Amniotic stem cell (primary cell): ENCODE measurements at places on chromosomes 7 and 10.

DNA sequence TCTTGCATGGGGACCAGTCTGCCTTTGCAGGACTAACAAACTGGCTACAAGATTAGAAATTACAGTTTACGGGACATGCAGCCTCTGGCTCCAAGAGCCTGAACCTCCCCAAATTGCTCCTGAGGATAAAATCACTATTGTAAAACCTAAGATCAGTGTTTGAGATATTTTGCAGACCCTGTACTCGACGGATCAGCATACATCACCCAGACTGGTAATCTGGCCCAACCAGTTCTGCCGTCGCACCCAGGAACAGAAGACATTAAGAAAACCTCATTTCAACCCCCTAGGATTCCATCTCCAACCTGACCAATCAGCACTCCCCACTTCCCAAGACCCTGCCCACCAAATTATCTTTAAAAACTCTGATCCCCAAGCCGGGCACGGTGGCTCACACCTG is 27.1 kb upstream of the DNMBP start:
- DNase-seq = no peak

DNA sequence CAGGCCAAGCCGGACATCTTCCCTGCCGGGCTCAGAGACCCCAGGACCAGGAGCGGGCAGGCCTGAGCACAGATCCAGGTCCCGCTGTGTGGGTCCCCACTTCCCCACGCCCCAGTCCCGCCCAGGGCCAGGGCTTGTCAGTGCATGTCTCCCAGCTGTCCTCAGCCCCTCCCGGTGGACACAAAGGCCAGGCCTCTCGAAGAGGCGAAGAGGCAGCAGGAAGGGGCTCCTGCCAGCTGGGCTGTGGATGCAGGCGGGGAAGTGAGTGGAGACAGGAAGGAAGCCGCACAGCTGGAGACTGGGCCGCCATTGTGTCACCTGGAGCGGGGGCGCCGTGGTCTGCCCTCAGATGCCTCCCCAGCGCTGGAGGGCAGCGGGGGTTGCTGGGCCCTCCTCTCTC is 4.8 kb downstream of the GRIFIN start:
- DNase-seq = no peak

GRCh38 chr10:106304056-106304455 is 860.5 kb downstream of the SORCS1 start:
- DNase-seq = no peak

DNA sequence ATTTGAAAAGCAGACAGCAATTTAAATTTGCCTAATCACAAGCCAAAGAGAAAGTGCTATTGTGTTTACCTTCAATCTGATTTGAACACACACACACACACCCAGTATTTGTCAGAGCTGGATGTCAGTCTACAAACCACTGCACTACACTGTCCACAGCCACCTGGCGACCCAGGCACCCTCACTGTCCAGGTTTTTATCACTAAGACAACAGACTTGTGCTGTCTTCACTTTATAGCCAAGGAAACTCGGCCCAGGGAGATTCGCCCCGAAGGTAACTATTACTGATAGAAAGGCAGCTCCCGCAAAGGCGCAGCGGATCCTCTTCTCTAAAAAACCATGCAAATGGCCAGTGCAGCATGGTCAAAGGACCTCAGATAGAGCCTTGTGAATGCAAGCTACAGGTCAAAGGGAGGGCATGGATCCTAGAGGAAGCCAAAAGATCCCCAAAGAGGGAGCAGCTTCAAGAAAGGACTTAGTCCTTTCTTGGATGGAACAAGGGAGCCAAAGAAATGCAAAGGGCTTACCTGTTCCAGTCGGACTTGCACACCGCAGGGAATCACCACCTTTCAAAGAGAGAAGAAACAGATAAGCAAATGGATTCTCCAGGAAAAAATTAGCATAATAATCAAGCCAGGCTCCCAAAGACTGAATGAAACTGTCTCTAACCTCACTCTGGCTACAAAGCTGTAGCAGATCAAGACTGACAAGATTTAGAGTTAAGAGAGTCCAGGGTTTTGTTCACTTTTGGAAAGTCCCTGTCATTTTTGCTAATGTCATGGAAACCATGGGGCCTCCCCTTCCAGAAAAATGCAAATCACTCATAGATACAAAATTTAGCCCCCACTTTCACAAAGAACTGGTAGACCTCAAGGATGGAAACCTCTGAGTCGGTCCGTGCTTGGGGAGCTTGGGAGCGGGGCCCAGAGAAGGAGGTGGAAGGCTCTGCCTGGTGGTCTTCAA is 101.1 kb downstream of the TNS3 start:
- DNase-seq = no peak

DNA sequence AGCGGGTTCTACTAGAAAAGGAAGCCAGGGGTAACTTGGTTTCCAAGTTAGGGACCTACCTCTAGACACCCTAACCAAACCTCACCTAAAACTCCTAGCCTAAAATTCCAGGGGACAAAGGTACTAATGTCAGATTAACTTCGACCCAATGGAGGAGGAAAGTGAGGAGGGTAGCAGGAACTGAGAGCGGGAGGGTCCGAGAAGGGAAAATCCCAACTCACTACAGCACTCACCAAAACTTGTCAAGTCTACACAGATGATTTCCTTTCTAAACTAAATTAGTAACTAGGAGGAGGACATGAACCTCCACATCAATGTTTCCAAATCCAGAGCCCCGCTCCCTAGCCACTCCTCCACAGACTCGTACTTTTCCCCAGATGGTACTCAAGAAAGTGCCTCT is 22.6 kb downstream of the CHCHD3 start:
- no peak for DNase-seq

DNA sequence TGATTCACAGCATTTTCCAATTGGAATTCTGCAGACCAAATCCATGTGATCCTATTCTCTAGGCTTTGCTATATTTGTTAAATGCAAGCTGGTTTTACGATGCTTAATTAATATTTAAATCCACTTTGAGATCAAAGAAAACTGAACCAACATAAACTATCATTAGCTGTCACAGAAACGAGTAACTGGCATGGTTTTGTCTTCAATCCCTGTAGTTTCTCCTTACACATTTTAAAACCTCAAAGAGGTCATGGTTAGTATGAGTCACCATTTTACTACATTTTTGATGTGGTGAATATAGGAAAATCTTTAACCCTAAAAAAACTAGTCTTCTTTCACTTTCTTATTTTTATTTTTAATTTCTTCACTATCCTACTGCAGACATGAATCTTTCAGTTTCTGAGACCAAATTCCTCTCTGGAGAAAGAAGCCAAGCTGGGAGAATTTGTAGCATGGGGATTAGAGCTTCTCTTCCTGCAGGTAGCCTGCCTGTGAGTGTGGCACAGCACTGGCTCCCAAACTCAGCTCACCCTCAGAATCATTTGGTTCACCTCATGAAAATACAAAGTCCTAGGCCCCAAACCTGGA is 8.7 kb upstream of the LIPM start:
- peak; percentile 9 for DNase-seq
